ENCODE measurements at places on chromosomes 1 and 21.

DNA sequence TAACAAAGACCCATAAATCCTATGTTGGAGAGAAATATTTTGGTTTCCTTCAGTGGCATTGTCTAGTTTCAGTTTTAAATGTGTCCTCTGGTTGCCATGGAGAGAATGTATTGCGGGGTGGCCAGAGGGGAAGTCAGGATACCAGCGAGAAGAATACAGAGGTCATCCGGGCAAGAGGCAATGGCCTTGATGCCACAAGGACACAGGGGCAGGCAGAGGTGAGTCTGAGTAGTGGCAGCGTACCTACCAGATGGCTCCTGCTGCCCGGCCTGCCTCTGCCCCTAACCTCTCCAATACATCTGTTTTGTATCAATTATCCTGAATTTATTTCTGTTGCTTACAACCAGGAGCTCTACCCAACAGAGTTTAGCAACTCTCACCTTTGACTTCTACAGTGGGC lies 14.9 kb downstream of the KLHDC7A start:
- DNase-seq, result no peak

GRCh38 chr1:37243368-37244082 lies 209.2 kb upstream of the GRIK3 start:
- no peak for DNase-seq

- no peak for DNase-seq
Measured at GRCh38 chr1:8198522-8198921, 119.4 kb upstream of the SLC45A1 start.

GRCh38 chr21:41961753-41962152 lies 7.9 kb upstream of the C2CD2 start:
- no peak for DNase-seq

GRCh38 chr1:164165466-164165865 lies 393.5 kb upstream of the PBX1 start:
- no peak for DNase-seq

DNA sequence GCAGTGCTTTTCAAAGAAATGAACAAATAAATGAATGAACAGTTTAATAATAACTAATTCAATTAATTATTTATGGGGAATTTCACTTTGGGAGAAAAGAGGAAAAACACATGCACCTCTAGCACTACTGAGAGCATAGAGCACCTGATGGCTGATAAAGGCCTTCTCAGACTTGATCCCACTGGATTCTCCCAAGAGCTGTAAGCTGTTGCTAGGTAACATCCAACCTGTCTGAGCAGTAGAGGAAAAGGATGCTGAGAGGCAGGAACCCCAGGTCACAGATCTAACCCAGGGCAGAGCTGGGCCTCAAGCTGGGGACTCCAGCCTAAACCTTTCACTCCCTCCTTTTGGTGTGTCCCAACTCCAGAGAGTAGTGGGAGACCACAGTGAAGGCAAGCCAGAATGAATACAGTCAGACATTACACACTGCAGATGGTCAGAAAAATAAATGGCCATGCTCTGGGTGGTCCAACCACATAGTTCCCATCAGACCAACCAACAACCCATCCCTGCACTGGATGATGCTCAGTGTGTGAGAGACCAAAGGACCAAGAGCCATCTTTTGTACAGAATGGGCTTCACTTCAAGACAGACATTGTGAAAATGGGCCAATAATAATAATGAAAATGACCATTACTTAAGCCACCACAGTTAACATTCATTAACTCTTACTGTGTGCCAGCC lies 15.4 kb downstream of the TRABD2B start:
- DNase-seq, result no peak

- DNase-seq, result no peak
Measured at GRCh38 chr1:41322835-41323234, 38.4 kb upstream of the FOXO6 start.

DNA sequence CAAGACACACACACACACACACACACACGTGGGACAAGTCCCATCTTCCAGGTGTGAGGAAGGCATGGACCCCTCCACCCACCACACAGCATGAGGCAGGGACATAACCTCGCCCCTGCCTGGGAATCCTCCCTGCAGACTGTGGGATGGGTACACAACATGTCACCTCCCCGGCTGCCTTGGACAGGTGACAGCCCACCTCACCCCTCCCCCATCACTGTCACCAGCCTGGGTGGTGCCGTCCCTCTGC lies 40.7 kb downstream of the AHDC1 start:
- no peak for DNase-seq

- DNase-seq, result peak; percentile 73
Measured at GRCh38 chr1:76668046-76668445, 199.2 kb upstream of the ST6GALNAC5 start.

GRCh38 chr1:160207771-160208556 lies 2.8 kb downstream of the PEA15 start:
- no peak for DNase-seq

DNA sequence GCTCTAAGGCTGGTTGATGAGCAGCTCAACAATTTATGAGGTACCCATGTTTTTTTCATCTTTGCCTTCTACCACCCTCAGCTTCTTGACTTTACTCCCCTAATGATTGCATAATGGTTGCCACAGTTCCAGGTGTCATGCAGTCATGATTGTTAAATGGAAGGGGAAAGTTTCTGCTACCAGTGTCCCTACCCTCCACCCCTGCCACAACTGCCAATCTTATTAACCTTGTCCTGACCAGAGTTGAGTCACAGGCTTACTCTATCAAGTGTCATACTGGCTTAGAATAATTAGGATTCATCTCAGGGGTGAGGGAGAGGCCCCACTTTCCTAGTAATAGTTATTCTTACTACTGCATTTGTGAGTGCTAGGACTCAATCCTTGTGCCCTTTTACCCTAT lies 7.9 kb upstream of the FUBP1 start:
- no peak for DNase-seq

DNA sequence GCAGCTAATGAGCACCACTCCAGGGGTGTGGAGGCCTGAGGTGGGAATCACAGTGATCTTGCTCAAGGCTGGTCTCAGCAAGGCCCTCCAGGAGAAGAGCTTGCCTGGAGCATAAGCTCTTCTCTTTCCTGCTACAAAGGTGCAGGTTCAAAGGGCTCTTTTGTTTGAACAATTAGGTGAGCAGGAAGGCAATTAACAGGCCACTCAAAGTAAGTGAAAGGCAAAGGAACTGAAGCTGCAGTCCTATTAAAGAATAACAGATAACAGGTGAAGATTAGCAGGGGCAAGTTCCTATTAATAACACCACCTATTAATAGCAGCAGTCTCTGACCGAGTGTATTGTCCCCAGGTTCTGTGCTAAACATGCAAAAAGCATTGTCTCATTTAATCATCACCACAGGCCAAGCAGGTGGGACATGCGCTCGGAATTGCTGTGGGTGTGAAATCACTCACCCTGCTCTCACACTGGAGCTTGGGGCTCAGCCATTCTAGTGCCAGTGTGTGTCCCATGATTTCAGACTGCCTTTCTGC lies 113.8 kb downstream of the RHOU start:
- no peak for DNase-seq

DNA sequence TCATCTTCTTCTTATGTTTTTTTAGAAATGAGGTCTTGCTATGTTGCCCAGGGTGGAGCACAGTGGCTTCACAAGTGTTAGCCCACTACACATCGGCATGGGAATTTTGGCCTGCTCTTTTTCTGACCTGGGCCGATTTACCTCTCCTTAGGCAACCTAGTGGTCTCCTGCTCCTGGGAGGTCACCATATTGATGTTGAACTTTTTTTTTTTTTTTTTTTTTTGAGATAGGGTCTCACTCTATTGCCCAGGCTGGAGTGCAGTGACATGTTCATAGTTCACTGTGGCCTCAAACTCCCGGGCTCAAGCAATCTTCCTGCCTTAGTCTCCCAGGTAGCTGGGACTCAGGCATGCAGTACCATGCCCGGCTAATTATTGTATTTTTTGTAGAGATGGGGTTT lies 7.5 kb downstream of the AK2 start:
- DNase-seq, result no peak

DNA sequence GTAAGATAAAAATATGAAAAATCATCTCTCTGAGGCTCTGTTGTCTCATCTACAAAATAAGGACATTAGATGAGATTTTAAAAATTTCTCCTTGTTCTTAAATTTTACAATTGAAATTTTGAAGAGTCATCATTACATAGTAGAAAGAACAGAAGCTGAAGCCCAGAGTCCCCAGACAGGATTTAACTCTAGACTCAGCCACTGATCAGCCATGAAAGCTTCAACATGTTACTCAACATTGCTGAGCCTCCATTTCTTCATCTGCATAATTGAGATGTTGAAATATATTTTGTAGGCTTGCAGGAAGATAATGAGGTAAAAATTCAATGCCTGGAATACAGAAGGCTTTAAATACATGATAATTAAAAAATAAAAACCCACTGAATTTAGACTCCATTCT lies 633.3 kb downstream of the LMO4 start:
- DNase-seq, result no peak

- no peak for DNase-seq
Measured at GRCh38 chr1:22471610-22472009, 20.0 kb downstream of the ZBTB40 start.

- no peak for DNase-seq
Measured at GRCh38 chr1:89706700-89707012, 73.7 kb downstream of the LRRC8C start.

DNA sequence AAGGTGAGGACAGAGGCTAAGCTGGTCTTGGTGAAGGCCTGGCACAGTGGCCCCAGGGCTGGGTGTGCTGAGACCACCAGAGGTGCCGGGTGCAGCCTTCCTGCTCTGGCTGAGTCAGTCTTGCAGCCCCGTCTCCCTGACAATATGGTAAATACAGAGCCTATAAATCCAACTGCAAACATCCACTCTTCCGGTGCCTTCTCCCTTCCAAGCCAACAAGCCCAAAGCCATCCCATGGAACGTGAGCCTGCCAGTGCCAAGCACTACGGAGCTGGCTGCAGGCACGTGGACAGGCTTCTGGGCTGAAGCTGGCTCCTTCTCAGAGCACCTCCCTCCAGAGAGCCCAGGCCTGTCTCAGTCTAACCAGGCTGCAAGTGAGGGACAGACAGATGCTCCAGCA lies 70.0 kb downstream of the TRABD2B start:
- DNase-seq, result no peak

DNA sequence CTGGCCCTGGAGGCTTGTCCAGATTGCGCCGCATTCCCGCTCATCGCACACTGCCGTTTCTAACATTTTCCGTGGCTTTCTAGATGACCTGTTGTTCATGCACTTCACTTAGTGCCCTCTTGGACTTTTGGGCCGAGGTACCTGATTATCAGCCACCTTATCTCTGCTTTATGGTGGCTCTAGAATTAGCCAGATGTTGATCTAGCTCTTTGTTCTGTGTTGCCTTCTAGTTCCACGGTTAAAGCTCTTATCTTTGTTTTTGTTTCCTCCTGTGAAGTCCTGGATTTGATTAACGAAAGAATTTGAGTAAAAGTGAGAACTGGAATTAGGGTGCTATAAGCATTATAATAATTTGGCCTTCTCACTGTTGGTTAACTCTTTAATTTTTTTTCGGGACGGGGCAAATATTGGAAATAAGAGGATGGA lies 945 bp downstream of the RNPEP start:
- no peak for DNase-seq

DNA sequence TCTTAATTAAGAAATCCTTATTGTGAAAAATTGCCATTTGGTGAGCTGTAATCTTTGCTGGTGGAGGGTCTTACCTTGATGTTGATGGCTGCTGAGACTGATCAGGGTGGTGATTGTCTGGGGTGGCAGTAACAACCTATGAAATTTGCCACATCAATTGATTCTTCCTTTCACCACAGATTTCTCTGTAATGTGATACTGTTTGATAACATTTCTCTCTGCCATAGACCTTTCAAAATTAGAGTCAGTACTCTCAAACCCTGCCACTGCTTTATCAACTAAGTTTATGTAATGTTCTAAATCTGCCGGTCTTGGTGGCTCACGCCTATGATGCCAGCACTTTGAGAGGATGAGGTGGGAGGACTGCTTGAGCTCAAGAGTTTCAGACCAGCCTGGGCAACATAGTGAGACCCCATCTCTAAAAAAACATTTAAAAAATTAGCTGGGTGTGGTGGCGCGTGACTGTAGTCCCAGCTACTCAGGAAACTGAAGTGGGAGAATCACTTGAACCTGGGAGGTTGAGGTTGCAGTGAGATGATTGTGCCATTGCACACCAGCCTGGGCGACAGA lies 5.0 kb downstream of the KPNA6 start:
- DNase-seq, result no peak

- DNase-seq, result no peak
Measured at GRCh38 chr1:203609979-203610493, 16.6 kb upstream of the ATP2B4 start.

GRCh38 chr1:161038523-161039153 lies at the start of gene TSTD1:
Gene TSTD1 (minus strand): TSS chr1:161038964. CDS start chr1:161038889, 75 bp downstream.
- peak; percentile 61 for DNase-seq

- no peak for DNase-seq
Measured at GRCh38 chr1:14571810-14572767, 26.4 kb upstream of the KAZN start.

GRCh38 chr1:202802034-202802433 lies 6.2 kb downstream of the KDM5B start:
- DNase-seq, result no peak

- DNase-seq, result no peak
Measured at GRCh38 chr1:7539769-7540175, 231.3 kb upstream of the VAMP3 start.

- DNase-seq, result peak; percentile 24
Measured at GRCh38 chr1:208988811-208989222, 594.7 kb upstream of the CAMK1G start.

DNA sequence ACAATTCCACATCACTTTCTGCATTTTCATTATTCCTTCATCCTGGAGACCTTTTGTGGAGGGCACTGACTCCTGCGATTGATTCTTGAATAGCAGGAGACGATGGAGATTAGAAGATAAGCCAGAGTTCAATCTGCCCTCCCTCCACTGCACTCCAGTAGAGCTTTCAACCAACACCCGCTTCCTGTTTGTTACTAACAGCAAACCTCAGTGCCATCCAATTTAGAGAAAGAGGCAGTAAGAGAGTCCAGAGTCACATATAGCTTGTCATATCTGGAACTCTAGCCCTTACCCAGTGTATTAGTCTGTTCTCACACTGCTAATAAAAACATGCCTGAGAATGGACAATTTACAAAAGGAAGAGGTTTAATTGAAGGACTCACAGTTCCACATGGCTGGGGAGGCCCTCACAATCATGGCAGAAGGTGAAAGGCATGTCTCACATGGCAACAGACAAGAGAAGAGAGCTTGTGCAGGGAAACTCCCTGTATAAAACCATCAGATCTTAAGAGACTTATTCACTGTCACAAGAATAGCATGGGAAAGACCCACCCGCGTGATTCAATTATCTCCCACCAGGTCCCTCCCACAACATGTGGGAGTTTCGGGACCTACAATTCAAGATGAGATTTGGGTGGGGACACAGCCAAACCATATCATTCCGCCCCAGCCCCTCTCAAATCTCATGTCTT lies 55.9 kb downstream of the PCBP3 start:
- DNase-seq, result no peak

DNA sequence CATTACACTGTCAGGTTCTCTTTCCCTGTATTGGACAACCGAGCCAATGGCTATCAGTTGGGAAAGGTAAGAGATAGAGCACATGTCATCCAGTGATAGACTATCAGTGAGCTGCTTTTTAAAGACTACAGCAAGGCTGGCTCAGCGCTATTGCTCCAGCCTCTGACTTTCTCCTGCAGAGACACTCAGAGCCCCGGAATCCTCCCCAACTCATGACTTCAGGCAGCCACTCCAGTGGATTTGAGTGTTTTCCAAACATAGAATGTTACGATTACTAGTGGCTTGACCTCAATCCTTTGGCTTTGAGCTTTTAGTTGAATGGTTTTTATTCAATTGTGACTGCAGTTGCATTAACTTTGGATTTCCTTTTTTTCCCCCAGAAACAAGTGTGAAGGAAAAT lies 331.9 kb downstream of the DISC1 start:
- DNase-seq, result no peak

GRCh38 chr1:77322061-77322900 lies 40.5 kb downstream of the AK5 start:
- DNase-seq, result peak; percentile 1
